Type B pancreatic cell (in vitro differentiated cells): ENCODE measurements at places on chromosomes 6 and 20. TPM values are rescaled to one million over a fixed set of nuclear protein-coding genes. Genes with fewer than 3 reads are reported as not detected.

GRCh38 chr6:92687278-92687677, 732.1 kb downstream of the EPHA7 start:
- H3K4me1 ChIP-seq, result peaks cover 8% of the 10 kb centered on the region
- no peak overlapping the region for H3K4me3 ChIP-seq
- no peak for DNase-seq
- peaks cover 4% of the 10 kb centered on the region for H3K27me3 ChIP-seq

DNA sequence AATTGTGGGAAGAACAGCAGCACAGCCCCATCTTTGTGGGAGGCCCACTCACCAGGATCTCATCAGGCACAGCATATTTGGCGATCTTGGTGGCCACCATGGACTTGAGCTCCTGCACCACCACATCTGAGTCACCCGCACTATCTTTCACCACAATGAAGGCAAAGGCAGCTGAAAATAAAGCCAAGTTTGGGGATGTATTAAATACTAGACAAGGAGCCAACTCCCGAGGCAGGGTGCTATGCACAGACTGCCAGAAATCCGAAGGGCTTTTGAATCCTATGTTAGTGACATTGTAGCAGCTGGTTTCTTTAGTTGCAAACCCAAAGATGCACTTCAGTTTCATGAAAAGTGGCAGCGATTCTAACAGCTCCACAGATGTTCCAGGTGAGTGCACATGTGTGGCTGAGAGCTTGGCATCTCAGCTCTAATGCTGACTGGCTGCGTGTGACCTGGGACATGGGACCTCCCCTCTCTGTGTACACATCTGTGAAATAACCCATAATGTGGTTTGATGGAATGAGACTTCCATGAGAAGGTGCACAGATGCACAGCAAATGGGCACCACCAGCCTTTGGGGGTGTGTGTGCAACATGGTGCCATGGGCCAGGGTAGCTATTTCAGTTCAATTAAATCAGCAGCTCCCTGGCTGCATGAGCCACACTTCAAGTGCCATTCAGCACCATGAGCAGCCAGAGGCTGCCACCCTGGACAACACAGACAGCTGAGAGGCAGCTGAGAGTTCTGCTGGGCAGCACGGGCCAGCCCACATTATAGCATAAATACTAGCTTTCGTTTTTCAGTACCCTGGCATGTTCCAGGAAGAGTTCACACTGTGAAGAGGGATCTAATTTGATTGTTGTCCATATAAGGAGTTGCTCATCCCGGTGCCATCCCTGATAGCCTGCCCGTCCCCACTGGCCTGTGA, 16.9 kb upstream of the APMAP start:
- no peak overlapping the region for H3K27ac ChIP-seq
- DNase-seq, result peak; percentile 39
- H3K27me3 ChIP-seq, result no peaks in the 10 kb centered on the region
- H3K4me1 ChIP-seq, result no peaks in the 10 kb centered on the region
- peaks cover 10% of the 10 kb centered on the region for H3K36me3 ChIP-seq

DNA sequence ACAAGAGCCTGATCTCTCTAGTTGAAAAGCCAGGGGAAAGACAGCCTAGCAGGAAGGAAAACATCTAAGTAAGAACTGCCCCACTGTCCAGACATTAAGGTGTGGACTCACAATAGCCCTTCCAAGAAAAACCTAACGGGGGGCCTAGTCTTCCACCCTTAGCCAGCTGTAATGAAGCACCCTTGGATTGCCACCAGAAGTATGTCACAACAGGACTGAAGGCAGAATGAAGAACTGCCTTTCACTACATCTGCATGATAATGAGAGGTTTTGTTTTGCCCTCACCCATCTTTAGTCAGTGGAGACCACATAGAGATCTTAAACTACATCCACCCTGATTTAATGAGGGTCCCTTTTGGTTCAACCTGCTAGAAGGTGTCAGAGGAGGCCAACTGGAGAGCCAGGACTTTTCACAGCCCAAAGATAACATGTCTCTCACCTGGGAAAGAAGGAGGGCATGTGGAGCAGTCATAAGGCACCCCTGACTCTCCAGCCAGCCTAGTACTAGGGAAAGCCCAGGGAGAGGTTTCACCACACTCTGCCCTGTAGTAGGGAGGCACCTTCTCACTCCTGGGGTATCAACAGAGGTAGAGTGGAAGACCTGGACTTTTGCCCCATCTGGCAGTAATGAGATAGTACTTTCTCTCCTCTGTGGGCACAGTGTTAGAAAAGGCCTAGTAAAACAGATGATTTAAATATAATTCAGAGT, 1017.4 kb upstream of the MANEA start:
- no peak overlapping the region for H3K4me3 ChIP-seq
- no peaks in the 10 kb centered on the region for H3K4me1 ChIP-seq
- H3K27ac ChIP-seq, result no peak overlapping the region
- DNase-seq, result no peak
- peaks cover 46% of the 10 kb centered on the region for H3K27me3 ChIP-seq

- H3K4me1 ChIP-seq, result peaks cover 53% of the 10 kb centered on the region
- peaks cover 46% of the 10 kb centered on the region for H3K27me3 ChIP-seq
- H3K4me3 ChIP-seq, result peak overlapping the region; percentile 62
- H3K36me3 ChIP-seq, result no peaks in the 10 kb centered on the region
These were observed 21.8 kb downstream of the PCK1 start for GRCh38 chr20:57582432-57583288.

DNA sequence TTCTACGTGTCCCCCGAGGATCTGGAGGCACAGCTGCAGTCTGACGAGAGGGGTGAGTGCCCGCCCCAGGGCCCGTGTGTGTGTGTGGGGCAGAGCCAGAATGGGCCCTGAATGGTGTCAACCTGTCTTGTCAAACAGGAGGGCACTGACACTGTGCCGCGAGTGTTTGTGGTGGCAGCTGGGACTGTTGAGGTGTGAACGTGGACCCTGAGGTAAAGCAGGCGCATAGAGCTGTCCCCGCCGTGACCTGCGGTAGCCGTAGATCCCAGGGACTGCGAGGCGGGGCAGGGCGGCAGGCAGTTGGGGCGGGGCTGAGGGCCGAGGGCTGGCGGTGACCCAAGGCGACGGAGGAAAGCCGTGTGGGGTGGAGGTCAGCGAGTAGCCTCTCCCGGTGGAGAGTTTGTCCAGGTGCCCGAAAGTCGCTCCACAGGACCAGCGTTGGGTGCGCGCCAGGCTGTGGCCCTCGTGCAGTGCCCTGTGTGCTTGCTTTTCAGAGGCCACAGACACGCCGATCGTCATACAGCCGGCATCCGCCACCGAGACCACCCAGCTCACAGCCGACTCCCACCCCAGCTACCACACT, 25.2 kb downstream of the UCKL1 start:
- H3K27me3 ChIP-seq, result no peaks in the 10 kb centered on the region
- peaks cover 11% of the 10 kb centered on the region for H3K4me1 ChIP-seq
- peaks cover 35% of the 10 kb centered on the region for H3K36me3 ChIP-seq
- H3K4me3 ChIP-seq, result no peak overlapping the region
- DNase-seq, result no peak

The GABRR1 gene
- 0.12 TPM in 1 of 2 replicates, not detected in the other for total RNA-seq

DNA sequence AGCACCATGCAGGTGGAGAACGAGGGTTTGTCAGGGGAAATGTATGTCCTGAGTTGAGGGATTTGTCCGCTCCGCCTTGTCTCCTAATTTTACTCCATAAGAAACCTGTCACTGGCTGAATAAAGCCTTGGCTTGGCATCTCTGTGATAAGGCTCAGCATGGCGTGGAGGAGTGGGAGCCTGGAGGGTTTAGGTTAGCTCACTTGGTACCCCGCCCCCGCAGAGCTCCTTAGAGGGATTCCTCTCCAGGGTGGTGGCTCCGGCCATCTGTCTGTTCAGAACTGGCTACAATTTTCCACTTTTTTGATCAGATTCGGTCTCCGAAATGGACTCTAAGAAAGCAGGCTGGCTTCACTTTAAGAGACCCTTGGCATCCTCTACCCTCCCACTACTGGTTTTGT, 192.2 kb upstream of the SYNDIG1 start:
- no peaks in the 10 kb centered on the region for H3K4me1 ChIP-seq
- no peak overlapping the region for H3K4me3 ChIP-seq
- no peak for DNase-seq

- H3K36me3 ChIP-seq, result no peaks in the 10 kb centered on the region
- DNase-seq, result no peak
- no peak overlapping the region for H3K27ac ChIP-seq
- H3K27me3 ChIP-seq, result no peaks in the 10 kb centered on the region
- H3K4me3 ChIP-seq, result no peak overlapping the region
- peaks cover 19% of the 10 kb centered on the region for H3K4me1 ChIP-seq
These were observed 488.5 kb upstream of the BTBD3 start for GRCh38 chr20:11429168-11429567.

DNA sequence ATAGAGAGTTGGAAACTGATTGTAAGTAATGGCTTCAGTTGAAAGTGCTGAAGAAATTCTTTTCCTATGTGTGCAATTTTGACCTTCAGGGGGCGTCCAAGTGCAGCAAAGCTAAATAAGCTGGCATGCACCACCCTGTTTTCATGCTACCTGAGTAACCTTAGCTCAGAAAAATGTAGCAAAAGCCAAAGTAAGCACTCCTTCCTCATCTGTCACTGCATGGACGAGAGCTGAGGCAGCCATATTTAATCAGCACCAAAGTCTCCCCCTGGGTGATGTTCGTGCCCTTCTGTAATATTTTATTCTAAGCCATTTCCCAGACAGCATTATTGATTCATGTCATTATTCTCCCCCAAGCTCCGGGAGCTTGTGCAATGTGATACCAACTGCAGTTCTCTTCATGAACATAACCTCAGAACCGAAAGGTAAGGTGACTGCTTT, 123.1 kb downstream of the RPS12 start:
- DNase-seq, result no peak
- peak overlapping the region; percentile 35 for H3K27ac ChIP-seq
- H3K36me3 ChIP-seq, result no peaks in the 10 kb centered on the region
- peak overlapping the region; percentile 60 for H3K4me3 ChIP-seq
- peaks cover 9% of the 10 kb centered on the region for H3K27me3 ChIP-seq

DNA sequence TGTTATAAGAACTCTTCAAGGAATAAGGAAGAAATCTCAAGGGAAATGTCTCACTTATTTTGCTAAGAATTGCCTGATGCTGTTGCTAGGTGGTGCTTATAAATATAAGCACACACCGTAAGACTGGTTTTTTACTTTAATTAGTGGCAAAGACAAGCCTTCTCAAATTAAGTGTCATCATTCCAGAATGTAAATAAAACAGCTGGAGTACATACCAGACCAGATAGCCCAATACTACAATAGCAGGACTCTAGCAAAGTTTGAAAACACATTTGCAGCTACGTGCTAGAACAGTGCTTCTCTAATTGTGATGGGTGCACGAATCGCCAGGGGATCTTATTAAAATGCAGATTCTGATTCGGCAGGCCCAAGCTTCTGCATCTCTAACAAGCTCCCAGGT, 6.8 kb downstream of the CNKSR3 start:
- no peaks in the 10 kb centered on the region for H3K27me3 ChIP-seq
- H3K4me3 ChIP-seq, result no peak overlapping the region
- H3K4me1 ChIP-seq, result peaks cover 46% of the 10 kb centered on the region
- H3K36me3 ChIP-seq, result peaks cover 46% of the 10 kb centered on the region

The THBS2 gene
- 0.40 and 4.2 TPM in 2 replicates for total RNA-seq

DNA sequence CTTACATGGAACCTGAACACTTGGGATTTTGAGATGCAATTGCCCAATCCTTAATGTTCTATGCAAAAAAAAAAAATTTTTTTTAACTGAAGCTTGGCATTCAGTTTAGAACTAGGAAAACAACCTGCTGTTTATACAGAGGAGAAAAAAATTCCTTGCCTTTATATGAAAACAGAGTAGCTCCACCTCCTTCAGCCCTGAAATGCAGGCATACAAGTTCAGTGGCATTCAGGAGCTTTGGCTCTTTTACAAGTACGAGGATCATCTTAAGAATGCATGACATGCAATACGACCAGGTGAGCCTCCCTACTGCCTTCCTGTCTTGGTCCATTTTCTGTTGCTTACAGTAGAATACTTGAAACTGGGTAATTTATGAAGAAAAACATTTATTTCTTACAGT, 20.4 kb downstream of the PAX1 start:
- no peaks in the 10 kb centered on the region for H3K4me1 ChIP-seq
- no peak overlapping the region for H3K4me3 ChIP-seq
- H3K36me3 ChIP-seq, result no peaks in the 10 kb centered on the region
- peak overlapping the region; percentile 89 for H3K27ac ChIP-seq
- no peak for DNase-seq

The MMP24OS gene
- total RNA-seq, result 63.1 and 77.1 TPM in 2 replicates

DNA sequence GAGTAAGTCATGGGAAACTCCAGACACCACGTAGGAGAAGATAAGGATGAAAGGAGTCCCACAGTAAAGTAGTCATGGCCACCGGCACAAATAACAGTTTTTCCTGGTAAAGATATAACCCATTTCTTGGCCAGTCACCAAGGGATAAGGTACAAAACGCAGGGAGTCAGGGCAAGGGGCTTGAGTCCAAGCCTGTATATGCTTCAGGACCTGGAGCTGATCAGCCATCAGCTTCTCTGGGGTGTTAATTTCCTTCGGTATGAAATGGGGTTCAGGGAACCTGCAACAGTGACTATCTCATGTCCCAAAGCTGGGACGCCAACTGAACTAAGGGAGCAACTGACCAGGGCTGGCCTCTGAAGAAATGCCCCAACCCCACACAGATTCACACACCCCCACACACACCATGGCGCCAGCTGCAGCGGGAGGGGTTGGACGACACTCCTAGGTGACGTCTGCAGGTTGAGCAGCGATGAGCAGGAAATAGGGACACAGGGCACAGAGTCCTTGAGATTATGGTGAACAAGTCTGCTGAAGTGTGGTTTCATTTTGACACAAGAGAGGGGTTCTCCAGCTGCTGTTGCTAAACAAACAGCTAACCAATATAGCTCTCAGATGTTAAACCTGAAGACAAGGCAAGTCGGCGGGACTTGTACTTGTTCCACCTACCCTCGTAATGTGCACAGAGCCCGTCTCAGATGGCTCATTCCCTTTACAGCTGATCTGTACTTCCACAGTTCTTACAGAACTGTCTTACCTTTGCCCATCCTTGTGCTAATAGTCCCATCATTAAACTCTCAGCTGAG, 7.4 kb upstream of the ADTRP start:
- no peaks in the 10 kb centered on the region for H3K27me3 ChIP-seq
- no peaks in the 10 kb centered on the region for H3K36me3 ChIP-seq
- no peaks in the 10 kb centered on the region for H3K4me1 ChIP-seq
- H3K27ac ChIP-seq, result no peak overlapping the region
- H3K4me3 ChIP-seq, result no peak overlapping the region

DNA sequence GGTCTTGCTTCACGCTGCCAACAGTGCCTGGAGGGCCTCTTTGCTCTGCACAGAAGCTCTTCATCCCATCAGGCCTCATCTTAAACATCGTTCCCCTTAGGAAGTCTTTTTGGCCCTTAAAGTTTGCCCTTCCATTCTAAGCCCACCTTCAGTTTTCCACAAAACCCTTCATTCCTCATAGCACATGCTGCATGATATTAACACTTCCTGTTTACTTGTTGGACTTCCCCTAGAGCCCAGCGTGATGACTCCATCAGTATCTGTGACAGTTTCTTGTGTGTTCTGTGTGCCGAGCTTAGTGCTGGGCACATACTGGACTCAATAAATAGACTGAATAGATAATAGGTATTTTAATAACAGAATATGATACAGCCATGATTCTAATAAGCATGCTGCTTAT, 2.2 kb downstream of the NT5DC1 start:
- H3K27me3 ChIP-seq, result no peaks in the 10 kb centered on the region
- H3K27ac ChIP-seq, result no peak overlapping the region
- peaks cover 45% of the 10 kb centered on the region for H3K4me1 ChIP-seq
- no peak for DNase-seq
- H3K36me3 ChIP-seq, result peaks cover 3% of the 10 kb centered on the region

The MAS1 gene
- total RNA-seq, result not detected in 2 replicates

GRCh38 chr6:1215884-1216487, 95.9 kb upstream of the FOXQ1 start:
- H3K27ac ChIP-seq, result no peak overlapping the region
- no peaks in the 10 kb centered on the region for H3K4me1 ChIP-seq
- no peaks in the 10 kb centered on the region for H3K36me3 ChIP-seq
- H3K27me3 ChIP-seq, result peaks cover 13% of the 10 kb centered on the region
- no peak for DNase-seq
